Myometrial cell (primary cell): ENCODE measurements at places on chromosomes 2 and 18. TPM values are rescaled to one million over a fixed set of nuclear protein-coding genes. Genes with fewer than 3 reads are reported as not detected.

Gene SCYGR4
- not detected in 2 replicates for total RNA-seq

Gene POMC
- 4.1 and 4.3 TPM in 2 replicates for total RNA-seq

Gene APLF
- 1.4 and 3.0 TPM in 2 replicates for total RNA-seq

Gene POTEC
- total RNA-seq = not detected in 2 replicates

Gene EFEMP1
- total RNA-seq = 37.8 and 48.2 TPM in 2 replicates

Gene TMEM182
- total RNA-seq = 3.7 and 4.3 TPM in 2 replicates

Gene RND3
- total RNA-seq = 136 and 161 TPM in 2 replicates

Gene LTBP1
- total RNA-seq = 376 and 458 TPM in 2 replicates

Gene CDKL4
- 0.71 TPM in 1 of 2 replicates, not detected in the other for total RNA-seq

Gene BOK
- total RNA-seq = 45.3 and 48.4 TPM in 2 replicates

Gene MAP2
- 23.6 and 26.2 TPM in 2 replicates for total RNA-seq

Gene APOB
- total RNA-seq = not detected in 2 replicates

Gene FEV
- total RNA-seq = not detected in 2 replicates

Gene SLC5A7
- not detected in 2 replicates for total RNA-seq

Gene LPIN2
- 28.0 and 34.9 TPM in 2 replicates for total RNA-seq

Gene REG3G
- not detected in 2 replicates for total RNA-seq

Gene GPR39
- total RNA-seq = 9.2 and 13.5 TPM in 2 replicates

Gene DYNAP
- not detected in 2 replicates for total RNA-seq

Gene LOXHD1
- not detected in 2 replicates for total RNA-seq

Gene FKBP1B
- 8.4 and 11.5 TPM in 2 replicates for total RNA-seq

Gene THSD7B
- total RNA-seq = under 0.01 TPM in 1 of 2 replicates, not detected in the other

Gene MALL
- 204 and 210 TPM in 2 replicates for total RNA-seq

Gene NMUR1
- total RNA-seq = not detected in 2 replicates

Gene ANKRD30BL
- not detected in 2 replicates for total RNA-seq

Gene MYO3B
- total RNA-seq = not detected in 2 replicates

Gene AMMECR1L
- total RNA-seq = 6.9 and 8.5 TPM in 2 replicates

Gene FOXI3
- total RNA-seq = not detected in 2 replicates

Gene KIAA2012
- total RNA-seq = not detected in 2 replicates

Gene TBC1D8
- 7.5 and 11.3 TPM in 2 replicates for total RNA-seq

Gene UGT1A8
- not detected in 2 replicates for total RNA-seq

Gene ARHGEF4
- total RNA-seq = 1.2 and 4.8 TPM in 2 replicates

Gene ACOXL
- not detected in 2 replicates for total RNA-seq

Gene SPHKAP
- total RNA-seq = not detected in 2 replicates
